DMS53 (cell line): ENCODE measurements at places on chromosomes 3 and 15.

GRCh38 chr3:49410846-49411534 lies 786 bp downstream of the RHOA start:
- no peak for DNase-seq

- DNase-seq: no peak
Measured at GRCh38 chr3:131972091-131972490, 62.7 kb downstream of the CPNE4 start.

- no peak for DNase-seq
Measured at GRCh38 chr3:170768334-170768801, 101.6 kb downstream of the RPL22L1 start.

DNA sequence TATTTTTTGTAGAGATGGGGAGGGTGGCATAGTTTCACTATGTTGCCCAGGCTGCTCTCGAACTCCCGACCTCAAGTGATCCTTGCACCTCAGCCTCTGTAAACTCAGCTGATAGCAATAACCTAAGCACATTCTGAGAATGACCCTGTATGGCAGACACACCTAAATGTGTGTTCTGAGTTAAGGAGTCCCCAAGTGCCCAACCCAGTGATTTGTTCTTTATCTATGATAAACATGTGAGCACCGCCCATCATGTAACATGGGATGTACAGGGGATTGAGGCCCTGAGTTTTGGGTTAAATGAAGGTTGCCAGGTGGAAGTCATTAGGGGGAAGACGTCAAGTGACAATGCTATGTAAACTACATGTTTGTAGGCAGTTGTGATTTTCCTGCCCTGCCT lies 5.7 kb downstream of the NCEH1 start:
- no peak for DNase-seq

- DNase-seq: no peak
Measured at GRCh38 chr3:29577250-29577649, 296.4 kb downstream of the RBMS3 start.

- DNase-seq: no peak
Measured at GRCh38 chr3:125589547-125590122, 5.7 kb downstream of the OSBPL11 start.

DNA sequence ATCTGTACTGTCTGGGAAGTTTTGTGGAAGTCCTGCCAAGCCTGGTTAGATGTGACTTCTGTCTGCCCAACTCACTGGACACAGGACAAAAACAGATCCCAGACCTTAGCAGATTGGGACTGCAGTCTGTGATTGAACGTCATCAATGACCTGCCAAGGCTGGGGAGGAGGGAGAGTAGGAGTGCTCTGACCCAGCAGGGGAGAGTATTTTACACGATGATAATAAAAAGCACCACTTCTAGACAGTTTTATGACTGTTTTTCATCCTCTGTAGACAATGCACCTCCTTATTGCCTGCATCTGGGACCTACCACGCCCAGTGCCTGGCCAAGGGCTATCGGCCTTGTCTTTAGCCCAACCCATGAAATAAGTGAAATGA lies 102.3 kb upstream of the NR2E3 start:
- no peak for DNase-seq

- DNase-seq: peak; percentile 50
Measured at GRCh38 chr3:20772869-20773268, 586.9 kb upstream of the SGO1 start.

GRCh38 chr3:73471986-73472787 lies 152.6 kb downstream of the PDZRN3 start:
- DNase-seq: no peak

DNA sequence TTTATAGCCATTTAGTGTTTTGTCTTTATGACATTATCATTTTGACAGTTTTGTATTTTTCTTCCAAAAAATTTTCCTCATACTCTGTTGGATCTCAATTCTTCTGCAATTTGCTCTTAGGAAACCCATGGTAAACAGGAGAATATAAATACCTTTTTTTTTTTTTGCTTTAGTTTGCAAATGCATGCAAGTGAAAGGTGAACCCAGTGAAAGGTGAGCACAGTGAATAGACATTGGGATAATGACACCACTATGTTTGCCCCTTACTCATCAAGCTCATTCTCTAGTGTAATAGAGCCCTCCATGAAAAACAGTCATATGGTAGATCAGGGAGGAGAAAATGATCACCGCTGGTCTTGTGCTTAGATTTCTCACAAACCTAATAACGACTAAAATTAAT lies 59.0 kb upstream of the TRPC1 start:
- DNase-seq: peak; percentile 61

- no peak for DNase-seq
Measured at GRCh38 chr3:15606434-15606891, 4.9 kb downstream of the BTD start.

DNA sequence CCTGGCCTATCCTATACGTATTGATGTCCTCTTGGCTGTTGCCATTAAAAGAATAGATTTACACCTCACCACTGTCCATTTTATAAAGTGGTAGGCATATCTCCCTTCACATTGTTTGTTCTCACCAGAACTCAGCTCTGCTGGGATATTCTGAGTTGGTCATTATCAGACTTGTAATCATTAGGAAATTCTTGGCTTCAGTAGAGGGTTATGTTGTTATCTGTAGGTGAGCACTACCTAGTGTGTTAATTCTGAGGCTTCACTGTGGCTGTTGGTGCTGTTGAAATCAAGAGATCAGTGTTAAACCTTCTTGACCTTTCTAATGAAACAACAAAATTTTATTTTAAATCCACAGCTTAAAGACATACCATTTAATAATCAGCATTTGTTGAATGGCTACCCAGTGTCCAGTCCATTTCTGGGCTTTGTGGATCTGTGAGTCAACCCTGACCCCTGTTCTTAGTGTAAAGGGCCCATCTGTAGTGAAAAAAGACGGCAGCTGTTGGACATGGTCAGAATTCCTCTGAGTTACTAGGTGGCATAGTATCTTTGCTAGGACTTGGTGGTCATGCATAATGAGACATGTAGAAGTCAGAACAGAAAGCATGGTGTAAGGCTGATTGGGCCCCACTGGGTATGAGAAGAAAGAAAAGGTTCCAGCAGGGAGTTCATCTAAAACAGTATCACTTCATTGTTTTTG lies 32.9 kb upstream of the P4HTM start:
- no peak for DNase-seq

DNA sequence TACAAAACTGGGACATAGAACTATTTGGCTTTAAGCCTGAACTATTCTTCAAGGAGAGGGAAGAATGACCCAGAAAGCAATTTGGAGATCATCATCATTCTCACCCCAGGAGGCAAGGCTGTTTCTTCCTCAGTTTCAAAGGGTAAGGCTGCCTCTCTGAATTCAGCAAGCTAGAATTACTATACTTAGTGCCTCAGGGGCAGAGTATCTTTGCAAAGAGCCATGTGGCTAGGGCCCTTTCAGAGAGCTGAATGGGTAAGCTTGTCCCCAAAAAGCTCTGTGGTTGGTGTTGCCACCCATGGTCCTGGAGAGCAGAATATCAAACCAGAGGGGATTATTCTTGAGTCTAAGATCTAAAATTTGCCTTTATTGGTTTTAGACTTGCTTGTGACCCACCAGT lies 720.3 kb upstream of the ARPP21 start:
- no peak for DNase-seq

DNA sequence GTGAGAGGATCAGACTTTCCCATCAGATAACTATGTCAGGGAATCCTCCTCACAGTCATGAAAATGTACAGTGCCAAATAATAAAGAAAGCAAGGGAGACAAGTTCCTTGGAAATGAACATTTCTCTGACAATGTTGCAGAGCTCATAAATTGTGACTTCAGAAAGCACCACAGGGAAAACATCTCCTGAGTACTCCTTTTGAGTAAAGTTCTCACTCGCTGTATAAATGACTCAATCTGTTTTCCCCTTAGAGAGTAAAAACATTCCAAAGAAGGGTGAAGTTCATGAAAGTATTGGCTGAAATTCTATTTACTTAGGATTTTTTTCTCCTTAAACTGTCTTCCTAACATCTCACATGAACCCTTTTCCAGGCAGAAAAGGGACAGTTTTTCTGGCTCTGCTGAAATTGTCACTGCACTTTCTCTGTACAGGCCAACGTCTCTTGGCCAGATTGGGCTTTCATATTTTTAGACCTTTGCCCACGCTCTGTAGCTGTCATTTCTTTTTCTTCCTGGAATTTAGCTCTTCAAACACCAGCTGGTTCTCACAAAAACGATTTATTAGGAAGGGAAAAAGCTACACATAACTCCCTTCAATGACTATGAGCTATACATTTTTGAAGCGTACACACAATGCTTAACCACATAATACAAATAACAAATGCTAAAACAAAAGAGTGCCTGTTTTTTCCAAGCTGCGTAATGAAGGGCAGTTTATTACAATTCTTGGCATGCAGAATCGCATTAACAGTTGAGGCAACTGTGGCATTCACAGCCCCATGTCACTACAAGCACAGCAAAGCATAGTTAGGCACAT lies 216.1 kb downstream of the ATP8B4 start:
- no peak for DNase-seq

DNA sequence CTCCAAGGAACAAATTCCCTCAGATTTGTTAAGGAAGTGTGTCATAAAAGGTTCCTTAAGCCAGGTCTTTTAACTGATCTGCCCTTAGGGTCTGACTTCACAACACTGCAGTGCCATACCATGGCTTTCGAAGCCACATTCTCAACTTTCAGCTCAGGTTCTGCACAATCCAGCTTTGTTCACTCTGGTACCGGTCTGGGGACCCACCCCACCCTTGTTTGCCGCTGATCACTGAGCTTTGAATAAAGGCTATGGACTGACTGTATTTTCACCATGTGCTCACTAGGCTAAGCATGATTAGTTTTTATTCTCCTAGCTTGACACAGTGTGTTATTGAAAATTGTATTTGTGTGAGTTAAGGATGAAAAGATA lies 15.9 kb downstream of the SNX1 start:
- no peak for DNase-seq
